Left lobe of liver (tissue), 2 donors: ENCODE measurements at places on chromosomes 3 and 15. TPM values are rescaled to one million over a fixed set of nuclear protein-coding genes. Genes with fewer than 3 reads are reported as not detected.

Gene CRTC3
- total RNA-seq, result 14.7 TPM

Gene ITIH3
- 779 TPM for total RNA-seq

Gene PGBD4
- total RNA-seq, result 0.93 TPM

Gene LRTM1
- total RNA-seq, result not detected

Gene LRRC28
- 26.9 TPM for total RNA-seq

Gene EID1
- 46.1 TPM for total RNA-seq

Gene FOXB1
- not detected for total RNA-seq

Gene ADAMTS9
- total RNA-seq, result 0.81 TPM

Gene CHRNA5
- total RNA-seq, result 0.35 TPM

Gene FETUB
- 49.9 TPM for total RNA-seq

Gene EIF5A2
- 1.6 TPM for total RNA-seq

Gene SIDT1
- 0.55 TPM for total RNA-seq

Gene ST8SIA2
- not detected for total RNA-seq

Gene CHRM5
- not detected for total RNA-seq

Gene FOXL2NB
- not detected for total RNA-seq

Gene IGF2BP2
- total RNA-seq, result 1.2 TPM

Gene RASGRF1
- not detected for total RNA-seq

Gene LEKR1
- total RNA-seq, result 0.58 TPM

Gene USF3
- 17.9 TPM for total RNA-seq

Gene WDR49
- not detected for total RNA-seq

Gene PLSCR1
- 21.3 TPM for total RNA-seq

Gene CYP1A1
- 1.6 TPM for total RNA-seq

Gene PATL2
- total RNA-seq, result 0.58 TPM

Gene TM4SF4
- total RNA-seq, result 220 TPM

Gene UTS2B
- 0.15 TPM for total RNA-seq

Gene TUSC7
- total RNA-seq, result not detected

Gene HESX1
- 0.75 TPM for total RNA-seq

Gene CDV3
- 60.3 TPM for total RNA-seq

Gene HGD
- total RNA-seq, result 510 TPM

Gene CTXN2
- total RNA-seq, result not detected

Gene C3orf85
- total RNA-seq, result 11.4 TPM

Gene SPINK8
- total RNA-seq, result not detected

Gene GOLGA6D
- 0.45 TPM for total RNA-seq

Gene TMOD3
- total RNA-seq, result 21.2 TPM

Gene QARS1
- 105 TPM for total RNA-seq

Gene DIPK2A
- total RNA-seq, result 9.5 TPM

Gene RTP4
- 1.9 TPM for total RNA-seq

Gene CSTA
- 8.8 TPM for total RNA-seq
